ENCODE measurements at places on chromosomes 1 and 21.

GRCh38 chr1:112317140-112317539 is 78.9 kb upstream of the CTTNBP2NL start:
- DNase-seq = no peak

GRCh38 chr21:38082936-38083485 is 166.8 kb upstream of the KCNJ6 start:
- DNase-seq = no peak

- no peak for DNase-seq
These were observed 23.4 kb downstream of the COA7 start for GRCh38 chr1:52674497-52675384.

GRCh38 chr1:16421201-16421600 is 16.0 kb downstream of the SPATA21 start:
- DNase-seq = no peak

DNA sequence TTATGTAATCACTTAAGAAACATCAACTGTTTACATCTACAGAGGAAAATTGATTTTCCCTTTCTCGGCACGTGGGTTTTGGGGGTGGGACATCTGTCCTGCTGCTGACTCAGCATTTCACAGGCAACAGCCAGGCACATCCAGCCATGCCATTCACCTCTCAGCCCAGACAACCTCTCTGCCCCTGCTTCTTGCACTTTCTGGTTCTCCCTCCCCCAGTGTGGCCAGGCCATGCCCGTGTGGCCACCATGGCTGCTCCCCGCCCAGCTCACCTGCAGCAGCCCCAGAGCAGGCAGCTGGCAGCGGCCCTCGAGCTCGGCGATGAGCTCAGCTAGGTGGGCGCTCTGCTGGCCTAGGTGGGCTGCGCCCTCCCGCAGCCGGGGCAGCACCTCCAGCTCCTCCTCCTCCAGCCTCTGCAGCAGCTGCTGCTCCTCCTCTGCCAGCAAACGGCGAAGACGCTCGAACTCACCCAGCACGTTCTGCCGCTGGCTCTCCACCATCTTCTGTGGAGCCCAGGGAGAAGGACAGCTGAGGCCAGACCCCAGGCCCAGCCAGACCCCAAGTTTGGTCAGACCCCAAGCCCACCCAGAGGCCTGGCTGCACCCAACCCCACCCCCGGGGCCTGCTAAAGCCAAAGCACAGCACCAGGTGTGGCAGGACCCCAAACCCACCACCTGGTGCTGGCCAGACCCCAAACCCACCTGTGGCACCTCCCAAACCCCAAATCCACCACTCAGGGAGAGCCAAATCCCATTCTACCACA is 5.8 kb downstream of the TRIM11 start:
- DNase-seq = no peak

DNA sequence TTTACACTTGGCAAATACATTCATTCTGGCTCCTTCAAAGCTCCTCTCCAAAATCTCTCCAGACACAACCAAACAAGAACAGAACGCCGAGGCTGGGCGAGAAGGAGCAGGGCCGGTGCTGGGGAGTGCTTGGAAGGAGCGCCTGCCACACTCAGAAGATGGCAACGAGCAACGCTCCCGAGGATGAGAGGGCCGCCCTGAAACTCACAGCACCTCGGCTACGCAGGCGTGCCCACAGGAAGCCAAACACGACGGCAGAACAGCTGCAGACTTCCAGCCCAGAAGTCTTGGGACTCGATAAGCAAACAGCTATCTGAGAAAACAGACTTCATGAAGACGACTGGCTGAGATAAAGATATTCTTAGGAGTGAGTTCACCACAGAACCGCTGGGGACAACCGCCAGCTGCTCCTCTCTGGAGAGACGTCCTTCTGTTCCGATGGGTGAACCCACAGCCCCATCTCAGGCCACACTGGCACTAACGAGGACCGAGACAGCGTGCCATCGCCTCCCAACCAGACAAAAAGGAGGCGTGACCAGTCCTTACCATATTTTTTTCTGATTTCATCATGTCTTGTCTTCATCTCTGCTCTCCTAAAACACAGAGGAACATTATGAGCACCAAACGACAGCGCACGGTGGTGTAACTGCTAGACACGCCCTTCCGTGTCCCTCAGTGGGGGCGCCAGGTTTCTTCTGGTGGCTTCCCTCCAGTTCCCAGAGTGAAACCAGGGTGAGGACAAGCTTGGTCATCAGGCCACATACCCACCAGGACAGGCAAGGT is 18.6 kb downstream of the PTTG1IP start:
- DNase-seq = no peak

DNA sequence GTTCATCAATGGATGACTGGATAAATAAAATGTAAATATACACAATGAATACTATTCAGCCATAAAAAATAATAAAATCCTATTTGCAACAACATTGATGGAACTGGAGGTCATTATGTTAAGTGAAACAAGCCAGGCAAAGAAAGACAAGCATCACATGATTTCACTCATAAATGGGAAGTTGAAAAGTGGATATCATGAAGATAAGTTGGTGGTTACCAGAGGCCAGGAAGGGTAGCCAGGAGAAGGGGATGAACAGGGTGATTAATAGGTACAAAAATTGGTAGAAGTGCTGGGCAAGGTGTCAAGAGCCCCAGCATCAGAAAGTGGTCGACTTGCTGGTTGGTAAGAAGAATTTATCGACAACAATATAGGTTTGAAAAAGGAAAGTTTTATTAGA is 1.3 kb upstream of the PARK7 start:
- no peak for DNase-seq

DNA sequence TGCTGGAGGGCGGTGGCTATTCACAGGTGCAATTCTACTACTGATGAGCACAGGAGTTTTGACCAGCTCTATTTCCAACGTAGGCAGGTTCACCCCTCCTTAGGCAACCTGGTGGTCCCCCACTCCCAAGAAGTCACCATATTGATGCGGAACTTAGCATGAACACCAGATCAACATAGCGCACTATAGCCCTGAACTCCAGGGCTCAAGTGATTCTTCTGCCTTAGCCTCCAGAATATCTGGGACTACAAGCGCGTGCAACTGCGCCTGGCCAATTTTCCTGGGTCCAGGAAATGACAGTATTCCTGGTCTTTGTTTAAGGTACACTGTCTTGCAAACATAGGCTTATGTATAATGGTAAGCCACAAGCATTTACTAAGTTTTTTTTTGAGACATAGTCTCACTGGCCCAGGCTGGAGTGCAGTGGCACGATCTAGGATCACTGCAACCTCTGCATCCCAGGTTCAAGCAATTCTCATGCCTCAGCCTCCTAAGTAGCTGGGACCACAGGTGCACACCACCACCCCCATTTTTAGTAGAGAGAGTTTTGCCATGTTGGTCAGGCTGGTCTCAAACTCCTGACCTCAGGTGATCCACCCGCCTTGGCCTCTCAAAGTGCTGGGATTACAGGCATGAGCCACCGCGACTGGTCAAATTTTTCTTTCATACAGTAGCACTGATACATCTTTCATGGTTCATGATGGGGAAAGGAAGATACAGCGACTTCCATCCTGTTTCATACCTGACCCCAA is 12.6 kb downstream of the MCL1 start:
- no peak for DNase-seq

DNA sequence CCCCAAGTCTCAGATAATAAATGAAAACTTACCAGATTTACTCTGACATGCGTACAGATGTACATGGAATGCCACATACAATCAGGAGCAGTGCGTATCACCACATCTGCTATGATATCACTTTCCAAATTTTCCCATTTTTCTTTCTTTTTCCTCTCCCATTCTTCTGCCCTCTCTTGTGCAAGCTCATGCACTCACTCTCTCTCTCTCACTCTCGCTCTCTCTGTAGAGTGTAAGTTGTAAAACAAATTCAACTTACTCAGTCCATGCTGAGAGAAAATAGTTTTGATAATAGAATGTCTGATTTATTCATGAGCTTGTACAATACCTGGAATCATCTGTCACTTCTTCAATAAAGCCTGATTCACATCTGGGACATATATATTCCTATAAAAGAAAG is 35.3 kb downstream of the RNF115 start:
- no peak for DNase-seq

- no peak for DNase-seq
These were observed 86.4 kb upstream of the SSX2IP start for GRCh38 chr1:84776639-84777038.

DNA sequence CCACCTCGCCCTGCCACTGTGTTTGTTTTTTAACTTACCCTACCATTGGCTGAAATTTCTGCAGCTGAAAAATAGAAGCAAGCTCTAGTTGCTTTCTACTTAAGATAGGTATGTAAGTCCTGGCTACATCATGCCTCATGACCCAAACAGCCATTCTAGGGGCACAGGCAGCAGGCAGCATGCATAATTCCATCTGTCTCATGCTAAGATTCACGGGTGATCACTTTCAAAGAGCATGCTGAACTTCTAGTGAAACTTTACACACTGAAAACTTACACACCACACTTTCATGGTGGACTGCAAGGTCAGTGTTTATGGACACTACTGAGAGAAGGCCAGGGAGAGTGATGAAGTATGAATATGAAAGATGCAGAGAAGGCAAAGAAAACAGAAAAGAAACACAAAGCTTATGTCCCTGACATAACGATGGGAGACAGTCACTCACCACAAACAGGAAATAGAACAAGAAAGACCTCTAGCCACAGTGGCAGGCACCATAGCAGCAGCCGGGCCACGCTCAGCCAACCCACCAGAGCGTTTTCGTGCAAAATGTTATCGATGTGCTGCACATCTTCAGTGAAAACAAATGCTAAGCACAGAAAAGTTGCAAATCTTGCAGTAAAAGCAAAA is 102.3 kb upstream of the TIAM1 start:
- no peak for DNase-seq

GRCh38 chr1:59856725-59857338 is 42.1 kb downstream of the HOOK1 start:
- no peak for DNase-seq

- DNase-seq = no peak
These were observed 94.7 kb upstream of the ACTRT2 start for GRCh38 chr1:2926447-2927055.

- no peak for DNase-seq
These were observed 58.2 kb downstream of the MAN1C1 start for GRCh38 chr1:25674807-25675084.

- no peak for DNase-seq
These were observed 163.1 kb downstream of the KCNJ6 start for GRCh38 chr21:37753122-37753599.

DNA sequence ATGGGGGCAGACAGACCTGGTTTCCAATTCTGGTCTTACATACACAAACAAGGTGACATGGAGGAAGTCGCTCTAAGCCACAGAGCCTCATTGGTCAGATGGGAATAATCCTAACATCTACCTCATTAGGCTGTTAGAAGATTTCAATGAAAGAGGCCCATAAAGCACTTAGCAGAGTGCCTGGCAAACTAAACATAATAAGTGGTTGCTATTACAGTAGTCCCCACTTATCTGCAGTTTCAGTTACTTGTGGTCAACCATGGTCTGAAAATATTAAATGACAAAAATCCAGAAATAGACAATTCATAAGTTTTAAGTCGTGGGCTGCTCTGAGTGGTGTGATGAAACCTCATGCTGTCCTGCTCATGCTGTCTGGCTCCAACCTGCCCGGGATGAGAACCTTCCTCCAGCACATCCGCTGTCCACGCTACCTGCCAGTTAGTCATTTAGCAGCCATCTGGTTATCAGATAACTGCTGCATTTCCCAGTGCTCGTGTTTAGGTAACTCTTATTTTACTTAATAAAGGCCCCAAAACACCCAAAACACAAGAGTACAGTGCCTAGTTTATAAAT is 112.3 kb downstream of the DDX20 start:
- DNase-seq = no peak

- no peak for DNase-seq
These were observed 10.9 kb downstream of the LSS start for GRCh38 chr21:46217511-46218196.

GRCh38 chr1:164678136-164678700 is 119.2 kb downstream of the PBX1 start:
- no peak for DNase-seq

- no peak for DNase-seq
These were observed 80.2 kb upstream of the NEGR1 start for GRCh38 chr1:72362538-72362937.

DNA sequence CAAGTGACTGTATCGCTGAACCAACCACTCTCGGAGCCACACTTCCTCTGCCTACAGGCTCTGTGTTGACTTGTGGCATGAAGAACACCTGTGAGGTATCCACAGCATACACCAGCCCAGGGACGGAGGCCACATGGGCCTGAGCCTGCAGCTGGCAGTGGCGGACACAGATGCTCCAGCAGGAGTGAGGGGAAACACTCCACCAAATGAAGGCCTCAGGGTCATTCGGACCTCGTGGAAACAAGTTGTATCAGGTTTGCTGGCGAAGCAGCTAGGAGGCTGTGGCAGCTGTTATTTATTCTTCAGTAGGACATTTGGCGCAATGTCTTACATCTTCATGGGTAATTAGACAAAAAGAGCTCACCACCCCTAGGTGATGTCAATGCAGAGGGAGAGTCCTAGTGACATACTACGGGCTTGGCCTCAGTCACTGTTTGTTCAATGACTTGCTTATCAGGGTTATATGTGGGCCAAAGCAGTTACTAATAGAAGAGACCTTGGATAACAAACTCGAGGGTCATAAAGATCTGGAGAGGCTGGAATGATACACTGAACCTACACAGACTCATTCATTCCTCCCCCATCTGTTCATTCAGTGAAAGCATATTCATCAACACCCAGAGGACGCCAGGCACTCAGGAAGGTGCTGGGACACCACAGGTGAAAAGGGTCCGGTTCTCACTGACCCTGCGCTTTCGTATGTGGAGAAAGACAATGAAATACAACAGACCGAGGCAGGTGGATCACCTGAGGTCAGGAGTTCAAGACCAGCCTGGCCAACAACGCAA is 11.6 kb upstream of the ETS2 start:
- no peak for DNase-seq

GRCh38 chr1:15153842-15154479 is 414 bp downstream of the TMEM51 start:
- DNase-seq = no peak

DNA sequence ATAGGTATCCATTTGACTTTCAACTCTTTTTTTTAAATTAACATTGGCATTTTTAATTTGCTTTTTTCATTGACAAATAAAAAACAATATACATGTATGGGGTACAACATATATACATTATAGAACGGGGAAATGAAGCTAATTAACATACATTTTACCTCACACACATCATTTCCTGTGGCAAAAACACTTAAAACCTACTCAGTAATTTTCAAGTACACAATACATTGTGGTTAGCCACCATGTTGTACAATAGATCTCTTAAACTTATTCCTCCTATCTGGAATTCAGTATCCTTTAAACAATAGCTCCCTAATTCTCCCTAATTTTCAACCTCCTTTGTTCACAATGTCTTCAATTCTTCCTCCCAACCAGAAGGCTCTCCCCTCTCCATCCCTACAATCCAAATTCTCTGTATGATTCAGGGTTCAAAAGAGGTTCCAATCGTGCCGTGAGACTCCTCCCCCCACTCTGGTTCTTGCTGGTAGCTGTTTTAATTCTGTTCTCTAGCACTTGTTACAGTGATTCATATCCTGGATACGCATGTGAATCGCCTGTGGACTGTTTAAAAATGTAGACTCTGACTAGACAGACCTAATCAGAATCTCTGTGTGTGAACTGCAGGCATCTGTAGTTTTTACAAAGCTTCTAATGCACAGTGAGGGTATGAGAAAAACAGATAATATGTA is 87.6 kb upstream of the DUSP10 start:
- DNase-seq = peak; percentile 70

Data from central memory CD8-positive, alpha-beta T cell (primary cell).